ENCODE measurements at places on chromosomes 4 and X. TPM values are rescaled to one million over a fixed set of nuclear protein-coding genes. Genes with fewer than 3 reads are reported as not detected.

DNA sequence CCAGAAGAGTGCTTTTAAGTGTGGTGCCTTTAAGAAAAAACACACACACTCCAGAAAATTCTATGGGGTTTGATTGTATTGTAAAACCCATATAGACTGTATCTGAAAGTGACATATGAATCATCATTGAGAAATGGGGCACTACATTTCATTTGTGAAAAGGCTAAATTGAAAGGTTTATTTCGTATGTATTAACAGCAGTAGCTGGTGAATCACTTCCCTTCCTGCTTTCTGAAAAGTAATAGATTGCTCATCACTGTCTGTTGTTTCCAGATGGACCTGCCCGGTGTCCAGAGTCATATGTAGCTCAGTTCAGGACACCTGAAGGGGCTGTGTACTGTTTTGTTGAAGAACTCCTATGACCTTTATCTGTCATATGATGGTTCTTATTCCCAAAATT is 28.1 kb upstream of the HPRT1 start:
- no peak for DNase-seq

DNA sequence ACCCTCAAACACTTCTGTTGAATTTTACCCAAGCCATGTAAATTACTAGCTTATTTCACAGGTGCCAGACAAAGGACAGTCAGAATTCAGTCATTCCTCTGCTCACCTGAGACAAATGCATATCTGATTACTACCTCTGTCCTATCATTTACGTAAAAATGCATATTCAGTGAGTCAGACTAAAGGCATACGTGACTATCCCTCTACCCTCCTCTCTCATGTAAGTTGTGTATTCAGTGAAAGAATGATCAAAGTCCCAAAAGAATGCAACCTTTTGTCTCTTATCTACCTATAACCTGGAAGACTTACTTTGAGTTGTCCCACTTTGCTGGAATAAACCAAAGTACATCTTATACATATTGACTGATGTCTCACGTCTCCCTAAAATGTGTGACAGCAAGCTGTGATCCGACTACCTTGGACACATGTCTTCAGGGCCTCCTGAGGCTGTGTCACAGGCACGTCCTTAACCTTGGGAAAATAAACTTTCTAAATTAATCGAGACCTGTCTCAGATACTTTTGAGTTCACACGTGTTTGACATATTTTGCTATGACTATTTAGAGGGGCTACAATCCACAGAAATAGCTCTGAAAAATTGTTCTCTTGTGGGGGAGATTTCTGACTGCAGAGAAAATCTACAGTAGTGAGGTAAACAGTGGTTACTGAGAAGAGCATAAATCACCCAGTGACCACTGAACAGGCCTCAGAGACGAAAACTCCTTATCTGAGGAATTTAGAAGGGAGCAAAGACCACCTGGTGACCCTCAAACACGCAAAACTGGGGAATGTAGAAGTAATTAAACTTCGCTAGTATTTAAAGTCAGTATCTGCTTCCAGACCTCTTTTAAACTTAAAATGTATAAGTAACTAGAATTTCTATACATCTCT is 1575.8 kb downstream of the STIM2 start:
- no peak for DNase-seq

DNA sequence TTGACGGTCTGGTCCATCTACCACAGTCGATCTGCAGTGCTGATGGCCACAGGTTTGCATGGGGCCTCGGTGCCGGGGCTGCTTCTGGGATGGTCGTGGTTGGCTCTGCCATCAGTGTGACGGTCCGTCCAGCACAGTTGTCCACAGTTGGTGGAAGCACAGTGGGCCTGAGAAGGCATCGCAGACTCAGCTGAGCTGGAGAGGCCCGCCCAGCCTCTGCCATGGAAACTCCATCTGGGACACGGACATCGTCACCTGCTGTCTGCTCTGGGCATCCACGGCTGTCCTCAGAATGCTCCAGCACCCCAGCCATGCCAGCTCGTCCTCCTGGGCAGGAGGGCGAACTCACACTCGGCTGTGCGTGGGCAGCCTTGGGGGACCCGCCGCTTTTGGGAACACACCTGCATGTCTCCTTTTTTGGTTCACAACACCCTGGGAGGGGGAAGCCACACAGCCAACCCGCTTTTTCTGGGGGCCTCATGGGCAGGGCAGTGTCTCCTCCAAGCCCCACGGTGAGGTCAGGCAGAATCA is 33.0 kb downstream of the ABLIM2 start:
- DNase-seq: no peak

GRCh38 chrX:19389227-19389845 is 45.6 kb downstream of the PDHA1 start:
- no peak for DNase-seq

DNA sequence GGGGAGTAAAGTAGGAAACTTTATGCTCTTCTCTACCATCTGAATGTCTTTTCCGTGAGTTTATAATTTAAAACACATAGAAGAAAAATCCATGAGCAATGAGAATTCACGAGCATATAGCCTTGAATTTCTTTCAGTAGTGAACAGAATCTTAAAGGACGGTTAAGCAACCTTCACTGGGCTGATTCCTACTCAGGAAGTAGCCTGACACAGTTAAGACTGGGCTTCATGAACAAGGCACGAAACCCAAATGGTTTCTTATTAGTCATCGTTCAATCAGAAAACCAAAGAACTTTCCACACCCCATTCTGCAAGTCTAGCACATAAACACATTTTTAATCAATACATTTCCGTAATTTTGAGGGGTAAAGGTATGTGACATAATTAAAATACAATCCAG is 95.8 kb downstream of the SH3KBP1 start:
- DNase-seq: no peak

Gene FGF13
- total RNA-seq: not detected

Data from CD8-positive, alpha-beta memory T cell (primary cell).